ENCODE measurements at places on chromosomes 16 and 17.

GRCh38 chr17:82837586-82838320, 2.1 kb downstream of the ZNF750 start:
- DNase-seq, result no peak

- no peak for DNase-seq
These were observed 111.4 kb downstream of the SNX29 start for GRCh38 chr16:12087901-12088421.

GRCh38 chr16:66388350-66389139, 22.1 kb downstream of the CDH5 start:
- no peak for DNase-seq

- DNase-seq, result no peak
These were observed 25.7 kb upstream of the ENDOV start for GRCh38 chr17:80389011-80389995.

DNA sequence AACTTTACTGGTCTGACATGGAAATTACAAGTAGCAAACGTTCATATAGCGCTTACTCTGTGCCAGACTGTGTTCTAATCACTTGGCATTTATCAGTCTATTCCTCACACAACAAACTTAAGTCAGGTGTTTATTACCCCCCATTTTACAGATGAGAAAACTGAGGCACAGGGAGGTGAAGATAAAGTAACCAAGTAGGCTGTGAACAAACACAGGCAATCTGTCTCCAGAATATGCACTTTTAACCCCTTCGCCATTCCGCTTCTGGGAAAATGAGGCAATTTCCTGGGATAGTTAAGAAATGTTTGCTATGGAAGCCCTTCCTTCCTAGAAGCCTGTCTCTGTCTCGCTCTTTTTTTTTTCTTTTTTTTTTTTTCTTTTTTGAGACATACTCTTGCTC, 12.2 kb upstream of the CXCL16 start:
- no peak for DNase-seq

GRCh38 chr17:27457731-27458523, 1.7 kb downstream of the KSR1 start:
- DNase-seq, result no peak

GRCh38 chr16:54347961-54348360, 61.4 kb upstream of the IRX3 start:
- DNase-seq, result no peak

DNA sequence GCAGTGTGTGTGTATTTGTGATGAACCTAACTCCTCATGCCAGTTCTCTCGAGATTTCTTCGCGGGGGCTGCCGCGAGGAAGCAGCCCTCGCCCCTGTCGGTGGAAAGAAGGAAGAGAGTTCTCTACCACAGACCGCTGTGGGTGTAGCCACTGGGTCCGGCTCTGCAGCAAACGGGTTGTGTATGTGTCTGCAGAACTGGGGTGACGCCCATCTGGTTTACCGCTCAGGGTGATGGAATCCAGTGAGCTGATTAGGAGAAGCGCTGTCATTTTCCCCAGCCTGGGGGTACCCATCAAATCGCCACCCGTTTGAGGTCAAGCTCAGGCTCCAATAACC, 7.7 kb downstream of the CORO6 start:
- DNase-seq, result no peak

GRCh38 chr17:74164446-74165045, 38.9 kb upstream of the RPL38 start:
- no peak for DNase-seq

- DNase-seq, result no peak
These were observed 33.3 kb downstream of the TOM1L1 start for GRCh38 chr17:54933921-54934320.

GRCh38 chr17:34692920-34693319, 113.5 kb downstream of the TMEM132E start:
- DNase-seq, result no peak
